CD4-positive, alpha-beta T cell treated with Interleukin-12 subunit alpha and Interleukin-12 subunit beta, for 1 hour (primary cell): ENCODE measurements at places on chromosomes 11 and 22.

- DNase-seq = no peak
Measured at GRCh38 chr11:2586087-2586792, 113.6 kb downstream of the KCNQ1OT1 start.

GRCh38 chr11:46247090-46247489 lies 30.4 kb upstream of the CREB3L1 start:
- no peak for DNase-seq

- no peak for DNase-seq
Measured at GRCh38 chr11:5300251-5300650, 1.5 kb downstream of the OR51B4 start.

DNA sequence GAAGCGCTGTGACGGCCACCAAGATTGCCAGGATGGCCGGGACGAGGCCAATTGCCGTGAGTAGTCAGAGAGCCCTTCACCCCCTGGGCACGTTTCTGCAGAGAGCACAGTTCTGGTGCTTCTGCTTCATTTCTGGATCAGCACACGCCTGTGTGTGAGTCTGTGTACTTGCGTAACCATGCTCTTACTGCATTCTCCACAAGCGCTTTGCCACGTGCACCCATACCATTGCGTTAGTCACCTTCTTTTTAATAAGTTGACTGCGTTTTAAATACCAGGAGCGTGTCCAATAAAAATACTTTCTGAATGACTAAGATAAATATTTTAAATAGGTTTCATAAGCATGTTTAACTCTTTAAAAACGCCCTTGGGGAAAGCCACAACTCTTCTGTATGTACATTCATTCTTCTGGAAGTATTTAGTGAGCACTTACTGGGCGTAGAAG lies 143.0 kb upstream of the SORL1-AS1 start:
- DNase-seq = no peak

DNA sequence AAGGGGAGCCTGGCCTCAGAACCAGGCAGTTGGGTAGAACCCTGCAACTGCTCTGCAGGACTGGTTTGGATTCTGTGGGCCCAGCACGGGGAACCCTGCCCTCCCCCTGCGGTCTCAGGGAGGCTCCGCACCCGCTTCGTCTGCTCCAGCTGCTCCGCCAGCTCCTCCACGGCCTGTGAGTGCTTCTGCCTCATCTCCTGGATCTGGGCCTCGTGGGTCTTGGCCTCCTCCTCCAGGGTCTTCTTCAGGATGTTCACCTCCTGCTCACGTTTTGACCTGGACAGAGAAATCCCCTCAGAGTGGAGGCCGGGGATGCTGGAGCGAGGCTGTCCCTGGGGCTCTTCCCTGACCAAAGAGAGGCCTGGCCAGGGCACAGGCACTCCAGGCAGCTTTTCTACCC lies 41.9 kb downstream of the APOL1 start:
- no peak for DNase-seq

- DNase-seq = no peak
Measured at GRCh38 chr22:33772745-33773144, 147.5 kb downstream of the LARGE1 start.

DNA sequence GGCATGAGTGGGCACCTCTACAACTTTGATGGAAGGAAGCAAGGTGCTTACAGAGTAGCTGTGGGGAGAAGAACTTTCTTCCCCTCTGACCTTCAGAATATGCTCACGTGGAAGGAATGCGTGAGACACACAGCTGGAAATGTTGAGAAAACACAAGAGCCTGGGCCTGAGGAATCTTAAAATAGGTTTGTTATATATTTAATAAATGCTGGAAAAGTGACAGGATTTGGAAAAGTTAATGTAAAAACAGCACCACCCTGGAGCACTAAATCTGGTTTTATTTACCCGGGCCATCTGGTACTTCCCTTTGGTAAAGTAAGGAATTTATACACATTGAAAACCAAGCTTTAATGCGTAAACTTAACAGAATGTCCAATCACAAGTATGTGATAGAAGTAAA lies 14.0 kb upstream of the AMPD3 start:
- DNase-seq = no peak

- DNase-seq = no peak
Measured at GRCh38 chr11:36377759-36378564, 81.9 kb downstream of the PRR5L start.

- no peak for DNase-seq
Measured at GRCh38 chr11:17405232-17406005, 17.0 kb upstream of the KCNJ11 start.

DNA sequence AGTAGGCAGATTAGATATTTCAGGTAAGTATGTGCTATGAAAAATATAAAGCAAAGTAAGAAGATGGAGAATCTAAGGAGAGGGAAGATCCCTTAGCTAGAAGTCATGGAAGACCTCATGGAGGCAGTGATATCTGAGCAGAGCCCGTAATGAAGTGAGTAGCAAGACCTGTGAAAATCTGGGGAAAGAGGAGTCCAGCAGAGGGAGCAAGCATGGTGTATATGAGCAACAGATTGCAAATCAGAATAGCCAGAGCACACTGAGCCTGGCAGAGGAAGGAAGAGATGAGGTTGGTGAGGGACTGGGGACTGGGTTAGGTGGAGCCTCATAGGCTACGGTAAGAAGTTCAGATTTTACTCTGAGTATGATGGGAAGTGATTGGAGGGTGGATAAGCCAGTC lies 9.4 kb downstream of the LHFPL7 start:
- no peak for DNase-seq

- DNase-seq = no peak
Measured at GRCh38 chr11:69245491-69246345, 48.2 kb upstream of the MYEOV start.

DNA sequence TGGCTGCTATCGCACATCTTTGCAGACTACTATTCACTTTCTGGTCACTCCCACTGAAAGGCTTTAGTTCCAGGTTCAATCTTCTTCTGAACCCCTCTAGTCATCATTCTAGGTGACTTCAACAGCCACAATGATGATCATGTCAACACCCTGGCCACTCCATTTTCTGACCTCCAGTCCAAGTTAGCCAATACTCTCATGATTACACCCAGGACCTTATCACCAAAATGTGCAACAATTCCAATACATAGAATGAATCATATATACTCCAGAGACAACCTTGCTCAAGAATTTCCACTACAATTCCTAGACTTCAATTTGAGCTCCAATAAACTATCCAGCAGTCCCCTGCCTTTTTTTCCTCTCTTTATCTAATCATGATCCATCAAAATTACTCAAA lies 70.7 kb downstream of the PAK1 start:
- DNase-seq = no peak

GRCh38 chr22:22110548-22111266 lies 128.1 kb upstream of the TOP3B start:
- peak; percentile 28 for DNase-seq

- DNase-seq = no peak
Measured at GRCh38 chr11:81030186-81030585, 1589.4 kb upstream of the TENM4 start.

DNA sequence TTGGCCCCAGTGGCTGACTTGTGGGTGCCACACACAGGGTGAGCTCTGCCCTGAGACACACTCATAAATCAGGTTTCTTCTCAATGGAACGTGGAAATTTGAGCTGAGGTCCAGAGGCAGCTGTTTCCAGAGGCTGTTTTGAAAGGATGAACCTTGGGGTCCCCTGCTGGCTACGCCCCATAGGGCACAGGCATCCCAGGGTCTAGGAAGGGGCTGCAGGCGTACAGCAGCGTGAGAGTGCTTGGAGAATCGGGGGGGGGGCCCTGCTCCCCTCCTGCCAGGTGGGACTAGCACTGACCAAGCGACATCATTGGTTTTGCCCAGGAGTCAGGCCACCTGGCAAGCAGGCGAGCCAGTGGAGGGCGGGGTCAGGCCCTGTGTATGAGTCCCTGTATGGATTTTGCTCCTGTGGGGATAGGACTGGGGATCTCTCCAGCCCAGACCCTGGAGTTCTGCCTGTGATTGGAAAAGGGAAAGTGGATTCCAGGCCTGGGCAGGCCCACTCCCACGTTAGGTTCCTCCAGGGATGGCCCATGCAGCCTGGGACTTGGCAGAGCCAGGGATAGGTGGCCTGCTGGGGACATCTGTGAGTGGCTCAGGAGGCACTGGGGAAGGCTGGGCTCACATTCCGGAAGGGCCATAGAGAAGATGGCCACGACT lies 61.0 kb downstream of the FBXO7 start:
- DNase-seq = no peak

GRCh38 chr22:30675436-30675835 lies 7.8 kb upstream of the DUSP18 start:
- no peak for DNase-seq

GRCh38 chr11:130486987-130487923 lies 38.8 kb downstream of the ADAMTS15 start:
- DNase-seq = no peak

GRCh38 chr11:35112056-35112845 lies 26.7 kb upstream of the CD44 start:
- no peak for DNase-seq

DNA sequence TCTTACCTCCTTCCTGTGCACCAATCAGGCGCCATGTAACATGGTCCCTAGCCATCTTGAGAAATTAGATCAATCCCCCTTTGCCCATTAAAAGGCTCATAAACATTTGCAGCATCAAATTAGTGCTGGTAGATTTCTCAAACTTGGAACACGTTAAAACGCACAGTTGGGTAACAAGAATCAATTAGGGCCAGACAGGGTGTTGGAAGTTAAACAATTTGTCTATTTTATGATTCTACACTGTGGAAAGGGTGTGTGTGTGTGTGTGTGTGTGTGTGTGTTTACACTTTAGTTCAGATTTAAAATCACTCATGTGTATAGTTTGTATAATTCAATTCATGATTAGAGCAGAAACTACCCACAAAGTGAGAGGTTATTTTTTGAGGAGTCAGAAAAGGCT lies 682.0 kb downstream of the OPCML start:
- DNase-seq = no peak

DNA sequence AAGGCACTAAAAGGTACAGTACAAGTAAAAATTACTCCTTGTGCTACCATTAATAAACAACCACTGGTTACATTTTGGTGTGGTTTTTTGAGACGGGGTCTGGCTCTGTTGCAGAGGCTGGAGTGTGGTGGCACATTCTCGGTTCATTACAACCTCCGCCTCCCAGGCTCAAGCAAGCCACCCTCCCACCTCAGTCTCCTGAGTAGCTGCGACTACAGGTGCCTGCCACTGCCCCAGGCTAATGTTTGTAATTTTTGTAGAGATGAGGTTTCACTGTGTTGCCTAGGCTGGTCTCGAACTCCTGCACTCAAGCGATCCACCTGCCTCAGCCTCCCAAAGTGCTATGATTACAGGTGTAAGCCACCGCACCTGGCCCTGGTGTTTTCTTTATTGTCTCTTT lies 20.8 kb downstream of the TAF1D start:
- DNase-seq = no peak

DNA sequence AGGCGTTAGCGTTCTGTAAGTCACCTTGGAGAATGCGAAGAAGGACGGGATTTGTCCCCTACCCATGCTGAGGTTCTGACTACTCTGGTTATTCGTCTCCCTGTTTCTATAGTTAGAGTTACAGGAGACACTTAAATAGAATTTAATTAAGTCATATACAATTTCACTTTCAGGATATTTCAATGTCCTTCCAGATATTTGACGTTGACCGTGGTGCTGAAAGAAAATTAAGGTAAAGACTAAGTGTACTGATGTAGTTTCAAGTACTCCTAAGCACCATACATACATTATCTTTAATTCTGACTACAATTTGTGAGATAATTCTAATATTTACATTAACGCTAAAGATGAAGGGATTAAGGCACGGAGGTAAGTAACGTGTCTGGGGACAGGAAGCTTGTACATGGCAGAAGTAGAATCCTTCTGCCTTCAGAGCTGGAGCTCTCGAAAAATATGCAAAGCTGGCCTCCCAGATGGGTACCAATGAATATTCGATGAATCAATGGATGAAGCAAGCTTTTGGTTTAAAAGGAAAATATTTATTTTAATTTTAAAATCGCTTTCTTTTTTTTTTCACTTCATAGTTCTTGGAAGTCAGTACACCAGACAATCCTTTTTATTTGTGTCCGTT lies 539 bp upstream of the SLC36A4 start:
- DNase-seq = no peak

- DNase-seq = no peak
Measured at GRCh38 chr22:41201141-41201540, 4.0 kb upstream of the L3MBTL2 start.

DNA sequence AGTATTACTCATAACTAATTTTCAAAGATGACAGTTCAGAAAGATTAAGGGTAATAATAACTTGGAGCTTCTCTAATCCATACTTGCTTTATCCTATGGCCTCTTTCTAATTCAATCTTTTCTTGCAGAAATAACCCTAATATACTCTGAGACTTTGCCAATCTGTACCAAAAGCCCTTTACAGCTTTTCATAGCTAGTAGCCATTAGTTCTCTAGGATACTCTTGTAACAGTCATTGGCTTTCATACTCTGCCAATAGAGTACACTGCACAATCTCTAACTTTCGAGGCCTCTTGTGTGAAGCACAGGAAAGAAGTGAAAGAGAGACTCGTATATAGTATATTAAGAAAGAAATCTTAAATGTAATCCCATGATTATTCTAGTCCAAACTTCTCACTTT lies 38.1 kb downstream of the SLC36A4 start:
- no peak for DNase-seq

DNA sequence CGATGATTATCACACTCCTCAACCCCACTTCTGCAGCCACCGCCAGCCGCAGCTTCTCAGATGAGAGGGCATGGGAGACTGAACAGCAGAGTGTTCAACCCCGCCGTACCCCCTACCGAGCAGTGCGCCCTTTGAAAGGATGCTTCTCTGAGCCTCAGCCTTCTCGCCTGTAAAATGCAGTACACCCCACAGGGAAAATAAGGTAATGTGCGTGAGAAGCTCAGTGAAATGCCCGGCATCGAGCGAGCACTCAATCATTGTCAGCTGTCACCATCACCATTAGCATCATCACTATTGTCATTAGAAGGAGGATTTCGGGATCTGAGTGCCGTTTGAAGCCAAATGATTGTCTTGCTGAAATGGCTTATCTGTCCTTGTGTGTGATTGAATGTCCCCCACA lies 13.6 kb downstream of the TRIM29 start:
- DNase-seq = no peak

DNA sequence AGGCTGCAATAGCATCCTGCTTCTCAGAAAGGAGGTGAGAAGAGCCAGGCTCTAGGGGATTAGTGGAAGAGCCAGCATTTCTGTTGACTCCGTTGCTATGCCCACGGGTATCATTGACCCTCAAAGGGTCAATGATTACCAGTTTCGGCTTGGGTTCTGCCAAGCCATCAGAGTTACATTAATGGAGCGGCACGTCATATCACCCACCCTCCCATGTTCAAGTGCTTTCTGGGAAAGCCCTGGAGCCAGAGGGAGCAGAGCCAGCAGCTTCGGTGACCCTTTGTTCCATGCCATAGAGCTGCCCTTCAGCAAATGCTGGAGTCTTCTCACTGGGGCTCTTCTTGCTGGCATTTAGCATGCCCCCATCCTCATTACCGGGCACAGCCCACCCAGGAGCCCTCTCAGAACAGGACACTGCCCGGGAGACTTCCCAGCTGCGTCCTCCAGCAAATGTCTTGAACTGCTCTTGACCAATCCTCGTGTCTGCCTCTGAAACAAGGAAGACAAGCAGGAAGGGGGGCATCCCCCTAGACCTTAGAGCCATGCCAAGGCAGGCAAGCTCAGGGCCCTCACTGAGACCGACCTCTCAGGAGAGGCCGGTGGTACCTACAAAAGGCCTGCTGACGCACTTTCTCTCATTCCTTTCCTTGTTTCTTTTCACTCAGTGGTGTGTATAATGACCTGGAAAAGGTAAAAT lies 14.6 kb downstream of the KCNJ1 start:
- DNase-seq = no peak
